Activated CD8-positive, alpha-beta T cell treated with anti-CD3 and anti-CD28 coated beads for 36 hours (primary cell): ENCODE measurements at places on chromosomes 1 and 21.
A peak's percentile ranks its signal among the peaks of the same experiment; 100 is the strongest.

- H3K4me1 ChIP-seq: no peaks in the 10 kb centered on the region
- no peak overlapping the region for H3K4me3 ChIP-seq
- H3K27me3 ChIP-seq: no peaks in the 10 kb centered on the region
- no peak for DNase-seq
- no peak overlapping the region for H3K27ac ChIP-seq
Observed at GRCh38 chr1:241235256-241235897, 121.6 kb downstream of the RGS7 start.

DNA sequence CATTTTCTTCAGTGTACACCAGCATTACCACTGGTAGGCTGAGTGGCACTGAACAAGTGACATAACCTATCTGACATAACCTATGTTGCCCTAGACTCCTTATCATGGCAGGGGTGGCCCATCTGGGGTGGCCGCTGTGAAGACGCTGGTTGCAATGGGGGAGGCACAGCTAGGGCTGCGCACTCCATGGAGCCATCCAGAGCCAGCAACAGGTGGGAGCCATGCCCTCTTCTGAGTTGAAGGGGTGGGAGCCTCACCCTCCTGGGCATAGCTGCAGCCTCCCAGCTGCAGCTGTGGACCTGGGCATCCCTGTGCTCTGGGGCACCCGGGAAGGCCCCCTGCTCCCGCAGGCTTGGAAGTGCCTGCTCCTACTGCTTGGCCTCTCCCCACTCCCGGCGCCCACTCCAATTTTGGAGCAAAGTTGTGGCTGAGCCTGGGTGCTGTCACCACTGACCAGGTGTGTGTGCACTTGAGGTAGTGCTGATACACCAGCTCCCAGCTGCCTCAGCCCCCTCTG, 52.4 kb upstream of the NTPCR start:
- no peaks in the 10 kb centered on the region for H3K36me3 ChIP-seq
- H3K4me3 ChIP-seq: no peak overlapping the region
- no peak overlapping the region for H3K27ac ChIP-seq
- H3K27me3 ChIP-seq: no peaks in the 10 kb centered on the region
- DNase-seq: no peak

DNA sequence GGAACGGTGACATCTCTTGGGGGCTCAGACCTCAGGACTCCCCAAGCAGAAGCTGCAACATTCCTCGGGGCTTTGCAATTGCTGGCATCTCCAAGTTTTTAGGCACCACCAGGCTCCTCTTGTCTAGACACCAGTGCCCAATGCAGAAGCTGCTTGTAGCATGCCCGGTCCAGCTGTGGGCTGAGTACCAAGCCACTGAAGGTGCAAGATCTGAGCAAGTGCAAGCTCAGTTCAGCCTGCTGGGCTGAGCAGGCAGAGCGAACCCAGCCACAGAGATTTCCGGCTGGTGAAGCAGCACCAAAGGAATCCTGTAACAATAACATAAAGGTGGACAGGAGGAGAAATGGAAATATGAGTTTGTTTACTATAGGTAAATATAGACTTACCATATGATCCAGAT, 995.4 kb upstream of the B3GALT2 start:
- H3K27me3 ChIP-seq: no peaks in the 10 kb centered on the region
- no peaks in the 10 kb centered on the region for H3K36me3 ChIP-seq
- no peak overlapping the region for H3K4me3 ChIP-seq
- H3K27ac ChIP-seq: no peak overlapping the region
- H3K4me1 ChIP-seq: no peaks in the 10 kb centered on the region

DNA sequence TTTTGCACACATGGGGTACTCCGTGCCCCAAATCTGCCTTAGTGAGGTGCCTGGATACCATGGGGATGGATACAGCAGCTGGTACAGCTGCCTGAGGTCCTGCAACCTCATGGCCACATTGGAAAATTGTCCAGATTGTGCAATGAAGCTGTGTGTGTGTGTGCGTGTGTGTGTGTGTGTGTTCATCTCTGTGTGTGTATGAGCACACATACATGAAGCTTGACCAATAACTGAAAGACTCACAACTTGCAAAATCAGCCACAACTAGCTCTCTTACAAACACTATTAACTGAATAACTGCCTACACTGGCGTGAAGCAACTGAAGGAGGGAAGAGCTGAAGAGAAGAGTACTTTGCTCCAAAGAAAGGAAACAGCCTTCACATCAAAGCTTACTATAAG, 78.1 kb downstream of the ERG start:
- H3K36me3 ChIP-seq: no peaks in the 10 kb centered on the region
- no peak overlapping the region for H3K4me3 ChIP-seq

- H3K36me3 ChIP-seq: peaks cover 8% of the 10 kb centered on the region
- H3K4me3 ChIP-seq: peak overlapping the region; percentile 90
- peak; percentile 33 for DNase-seq
- peak overlapping the region; percentile 95 for H3K27ac ChIP-seq
- H3K4me1 ChIP-seq: peaks cover 23% of the 10 kb centered on the region
- peaks cover 6% of the 10 kb centered on the region for H3K27me3 ChIP-seq
Observed at GRCh38 chr1:167713330-167714081, 8.3 kb upstream of the MPZL1 start.

DNA sequence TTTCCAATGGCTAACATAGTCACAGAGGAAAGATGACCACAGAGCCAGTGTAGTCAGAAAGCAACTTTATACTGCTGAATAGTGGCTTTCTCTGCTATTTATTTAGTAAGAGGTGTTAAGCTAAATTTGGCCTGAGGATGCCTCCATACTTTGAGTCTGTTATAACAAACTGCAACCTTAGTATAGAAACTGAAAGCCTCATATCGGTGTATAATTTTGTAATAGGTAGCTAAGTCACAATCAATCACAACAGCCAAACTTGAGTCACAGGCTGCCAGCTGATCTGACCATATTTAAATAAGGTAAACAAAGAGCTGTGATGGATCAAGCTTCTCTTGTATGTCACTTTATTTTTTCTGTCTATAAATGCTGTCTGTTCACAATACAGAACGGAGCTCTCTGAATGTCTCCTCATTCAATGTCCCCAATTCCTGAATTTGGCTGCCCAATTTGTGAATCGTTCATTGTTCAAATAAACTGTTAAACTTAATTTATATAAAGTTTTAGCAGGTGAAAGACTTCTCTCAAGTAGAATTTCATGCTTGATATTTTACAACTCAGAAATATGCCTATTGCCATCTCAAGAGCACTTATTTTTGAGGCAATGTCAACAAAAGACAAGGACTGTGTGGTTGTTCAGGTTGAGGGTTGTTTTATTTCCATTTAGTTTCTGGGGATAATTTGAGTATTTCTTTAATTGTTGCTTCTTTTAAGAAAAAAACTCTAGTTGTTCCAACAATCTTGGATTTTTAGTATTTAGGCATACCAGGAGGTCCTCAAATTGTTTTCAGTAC, 339.7 kb upstream of the B3GALT2 start:
- H3K36me3 ChIP-seq: no peaks in the 10 kb centered on the region
- no peaks in the 10 kb centered on the region for H3K4me1 ChIP-seq
- H3K4me3 ChIP-seq: no peak overlapping the region
- no peaks in the 10 kb centered on the region for H3K27me3 ChIP-seq
- no peak overlapping the region for H3K27ac ChIP-seq

GRCh38 chr1:231612393-231613089, 14.0 kb upstream of the DISC1 start:
- H3K4me3 ChIP-seq: peak overlapping the region; percentile 63
- peaks cover 13% of the 10 kb centered on the region for H3K36me3 ChIP-seq
- peak overlapping the region; percentile 89 for H3K27ac ChIP-seq
- no peaks in the 10 kb centered on the region for H3K27me3 ChIP-seq

GRCh38 chr1:200751717-200752116, 13.0 kb downstream of the CAMSAP2 start:
- no peak overlapping the region for H3K27ac ChIP-seq
- peak; percentile 38 for DNase-seq
- H3K4me1 ChIP-seq: peaks cover 5% of the 10 kb centered on the region
- no peaks in the 10 kb centered on the region for H3K27me3 ChIP-seq
- no peaks in the 10 kb centered on the region for H3K36me3 ChIP-seq

DNA sequence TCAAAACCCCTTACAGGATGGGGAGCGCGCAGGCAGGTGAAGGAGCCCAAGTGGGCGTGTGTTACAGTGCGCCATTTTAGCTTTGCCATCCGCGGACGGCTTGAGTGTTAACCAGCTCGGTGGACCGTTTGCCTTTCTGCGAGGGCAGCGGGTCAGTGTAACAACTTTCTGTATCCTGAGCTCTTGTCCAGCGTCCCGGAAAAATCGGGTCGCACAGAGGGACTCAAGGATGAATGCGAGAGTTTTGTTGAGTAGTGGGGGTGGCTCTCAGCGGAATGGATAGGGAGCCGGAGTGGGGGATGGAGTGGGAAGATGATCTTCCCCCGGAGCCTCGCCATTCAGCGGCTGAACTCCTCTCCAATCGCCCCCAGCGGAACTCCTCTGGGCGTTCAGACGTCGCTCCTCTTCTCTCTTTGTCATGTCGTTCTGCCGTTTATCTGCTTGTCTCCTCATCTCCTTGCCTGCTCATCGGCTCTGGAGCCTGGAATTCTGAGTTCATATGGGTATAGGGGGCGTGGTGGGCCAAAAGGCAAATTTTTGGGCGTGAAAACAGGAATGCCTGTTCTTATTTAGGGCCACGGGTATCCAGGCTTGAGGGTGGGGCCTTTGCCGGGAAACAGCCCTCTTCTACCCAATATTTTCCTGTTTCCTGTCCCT, 295.4 kb downstream of the CTH start:
- peaks cover 10% of the 10 kb centered on the region for H3K27me3 ChIP-seq
- H3K4me3 ChIP-seq: no peak overlapping the region
- no peak for DNase-seq
- H3K4me1 ChIP-seq: no peaks in the 10 kb centered on the region
- H3K27ac ChIP-seq: no peak overlapping the region

- no peaks in the 10 kb centered on the region for H3K36me3 ChIP-seq
- DNase-seq: no peak
- peaks cover 12% of the 10 kb centered on the region for H3K4me1 ChIP-seq
- H3K27ac ChIP-seq: no peak overlapping the region
- H3K27me3 ChIP-seq: peaks cover 34% of the 10 kb centered on the region
Observed at GRCh38 chr1:156931974-156932710, 11.7 kb downstream of the LRRC71 start.

DNA sequence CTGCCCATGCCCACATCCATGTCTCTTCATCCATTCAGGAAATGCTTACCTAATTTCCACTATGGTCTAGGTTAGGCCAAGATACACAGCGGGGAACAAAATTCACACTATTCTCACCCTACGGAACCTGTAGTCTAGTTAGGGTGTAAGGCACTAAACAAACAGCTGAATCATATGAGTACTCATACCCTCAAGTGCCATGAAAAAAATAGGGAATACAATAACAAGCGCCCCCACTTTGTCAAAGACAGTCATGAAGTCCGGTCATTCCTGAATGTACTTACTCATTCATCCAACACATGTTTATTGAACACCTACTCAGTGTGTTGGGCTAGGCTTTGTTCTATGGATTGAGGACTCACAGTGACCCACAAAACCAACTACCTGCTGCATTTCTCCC, 6.2 kb upstream of the FYB2 start:
- no peaks in the 10 kb centered on the region for H3K4me1 ChIP-seq
- no peak overlapping the region for H3K4me3 ChIP-seq
- H3K27me3 ChIP-seq: peaks cover 4% of the 10 kb centered on the region
- H3K36me3 ChIP-seq: no peaks in the 10 kb centered on the region

DNA sequence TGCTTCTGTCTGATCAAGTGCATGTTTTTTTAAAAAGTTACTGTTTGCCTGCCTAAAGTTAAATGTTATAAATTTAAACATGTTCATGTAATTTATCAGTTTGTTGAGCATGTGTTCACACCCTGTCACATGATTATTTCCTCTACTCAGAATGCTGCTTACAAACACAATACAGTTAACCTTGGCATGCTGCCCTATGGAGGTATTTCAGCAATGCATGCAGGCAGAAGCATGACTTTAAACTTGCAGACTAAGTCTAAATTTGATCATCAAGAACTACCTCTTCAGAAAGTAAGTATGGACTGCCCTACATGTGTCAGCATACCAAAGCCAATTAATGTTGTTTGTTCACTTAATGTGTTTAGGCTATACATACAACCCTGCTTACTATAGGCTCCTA, 161.6 kb downstream of the LRRC40 start:
- no peak for DNase-seq
- no peaks in the 10 kb centered on the region for H3K36me3 ChIP-seq
- H3K27ac ChIP-seq: no peak overlapping the region
- H3K27me3 ChIP-seq: no peaks in the 10 kb centered on the region
- no peak overlapping the region for H3K4me3 ChIP-seq
- H3K4me1 ChIP-seq: no peaks in the 10 kb centered on the region

DNA sequence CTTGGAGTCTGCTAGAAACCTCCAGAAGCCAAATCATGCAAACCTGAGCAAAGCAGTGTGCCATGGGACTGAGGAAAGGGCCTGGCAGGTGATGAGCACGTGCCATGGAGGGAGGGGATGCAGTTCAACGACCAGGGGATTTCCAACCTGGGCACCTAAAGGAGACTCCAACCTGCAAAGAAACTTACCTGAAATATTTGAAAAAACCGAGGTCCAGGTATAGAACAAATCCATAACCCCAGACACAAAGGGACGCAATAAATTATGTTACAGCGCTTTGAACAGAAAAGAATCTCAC, 8.9 kb downstream of the UBASH3A start:
- DNase-seq: no peak
- no peaks in the 10 kb centered on the region for H3K27me3 ChIP-seq
- H3K4me1 ChIP-seq: peaks cover 46% of the 10 kb centered on the region
- H3K36me3 ChIP-seq: peaks cover 29% of the 10 kb centered on the region
